T47D (cell line): ENCODE measurements at places on chromosomes 6 and 20.

- no peak for DNase-seq
Measured at GRCh38 chr6:74577619-74578018, 628.2 kb downstream of the COL12A1 start.

GRCh38 chr6:138440758-138441357 lies 36.8 kb downstream of the HEBP2 start:
- DNase-seq: no peak

DNA sequence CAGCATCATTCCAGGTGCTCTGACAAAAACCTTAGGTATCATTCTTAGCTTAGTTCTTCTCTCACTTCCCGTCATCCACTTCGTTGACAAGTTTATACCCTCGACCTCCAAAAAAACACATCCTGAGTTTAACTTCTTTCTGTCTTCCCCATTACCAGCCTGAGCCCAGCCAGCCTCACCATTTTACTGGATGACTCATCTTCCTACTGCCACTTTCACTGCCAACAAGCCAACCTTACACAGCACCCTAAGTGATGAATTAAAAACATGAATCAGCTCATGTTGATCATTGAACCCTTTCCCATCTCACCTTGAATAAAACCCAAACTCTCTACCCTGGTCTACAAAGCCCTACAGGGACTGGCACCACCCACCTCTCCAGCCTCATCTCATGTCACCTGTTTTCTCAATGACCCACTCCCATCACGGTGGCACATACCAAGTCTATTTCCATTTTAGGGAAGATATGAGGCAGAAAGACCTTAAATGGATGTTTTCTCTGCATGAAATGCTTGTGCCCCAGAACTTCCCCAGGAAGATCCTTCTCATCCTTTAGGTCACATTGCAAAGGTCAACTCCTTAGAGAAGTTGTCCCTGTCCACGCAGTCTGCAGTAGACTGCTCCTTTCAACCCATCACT lies 9.9 kb upstream of the UST start:
- DNase-seq: no peak

- DNase-seq: no peak
Measured at GRCh38 chr6:158725704-158726103, 75.8 kb downstream of the SYTL3 start.

- DNase-seq: no peak
Measured at GRCh38 chr6:72080260-72080941, 194.1 kb downstream of the RIMS1 start.

GRCh38 chr6:142444881-142445301 lies 143.1 kb downstream of the ADGRG6 start:
- DNase-seq: no peak

- no peak for DNase-seq
Measured at GRCh38 chr6:157503018-157503747, 122.2 kb downstream of the ZDHHC14 start.

GRCh38 chr6:41374618-41375590 lies 39.5 kb downstream of the NCR2 start:
- DNase-seq: no peak

DNA sequence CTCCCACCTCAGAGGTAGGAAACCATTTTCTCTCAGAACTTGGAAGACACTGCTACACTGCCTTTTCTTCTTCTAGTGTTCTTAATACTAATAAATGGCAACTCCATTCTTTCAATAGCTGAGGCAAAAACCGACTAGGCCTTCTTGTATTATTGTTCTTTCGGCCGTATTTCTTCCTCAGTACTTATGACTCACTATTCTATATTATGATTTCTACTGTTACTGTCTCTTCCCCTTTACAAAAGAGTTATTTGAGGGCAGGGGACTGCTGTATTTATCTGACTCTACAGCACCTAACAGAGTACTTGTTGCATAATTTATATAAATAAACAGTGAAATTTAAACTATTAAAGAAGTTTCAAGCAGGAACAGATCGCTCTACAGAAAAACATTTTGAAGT lies 3.1 kb downstream of the DNAAF9 start:
- no peak for DNase-seq

GRCh38 chr20:2253256-2253655 lies 42.5 kb upstream of the TGM3 start:
- DNase-seq: no peak

- DNase-seq: peak; percentile 14
Measured at GRCh38 chr6:13049666-13050254, 278.6 kb downstream of the TBC1D7 start.

- DNase-seq: no peak
Measured at GRCh38 chr6:12335131-12335527, 45.0 kb downstream of the EDN1 start.

- DNase-seq: peak; percentile 88
Measured at GRCh38 chr20:33561692-33562601, 72.1 kb downstream of the CBFA2T2 start.

- DNase-seq: no peak
Measured at GRCh38 chr6:2810092-2810671, 31.5 kb downstream of the SERPINB1 start.

DNA sequence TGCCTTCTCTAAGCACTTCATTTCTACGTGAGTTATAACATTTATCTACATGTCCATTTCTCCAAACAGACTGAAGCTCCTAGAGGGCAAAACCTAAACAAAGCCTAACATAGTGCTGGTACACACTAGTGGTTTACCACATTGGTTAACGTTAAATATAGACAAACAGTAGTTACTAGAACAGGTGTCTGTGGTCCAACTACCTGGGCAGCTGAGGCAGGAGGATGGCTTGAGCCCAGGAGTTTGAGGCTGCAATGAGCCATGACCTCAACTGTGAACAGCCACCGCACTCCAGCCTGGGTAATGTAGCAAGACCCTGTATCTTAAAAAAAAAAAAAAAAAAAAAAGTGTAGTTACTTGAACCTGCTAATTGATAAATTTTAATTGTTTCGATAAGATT lies 26.5 kb downstream of the PTPRK start:
- peak; percentile 22 for DNase-seq

DNA sequence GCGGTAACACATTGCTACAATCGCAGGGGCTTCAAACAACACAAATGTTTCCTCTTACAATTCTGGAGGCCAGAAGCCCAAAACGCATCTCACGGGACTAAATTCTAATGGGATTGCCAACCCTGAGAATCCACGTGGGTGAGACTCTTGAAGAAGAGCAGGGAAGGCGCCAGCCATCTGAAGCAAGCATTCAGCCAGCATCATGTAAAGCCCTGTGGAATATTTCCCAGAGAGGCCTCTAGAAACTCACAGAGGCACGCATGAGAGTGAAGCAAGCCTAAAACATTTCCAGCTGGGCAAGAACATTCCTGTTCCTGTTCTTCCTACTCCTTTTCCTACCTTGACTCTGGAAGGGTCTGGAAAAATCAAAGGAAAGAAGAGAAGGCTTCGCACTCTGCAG lies 19.6 kb upstream of the FNDC1 start:
- no peak for DNase-seq

DNA sequence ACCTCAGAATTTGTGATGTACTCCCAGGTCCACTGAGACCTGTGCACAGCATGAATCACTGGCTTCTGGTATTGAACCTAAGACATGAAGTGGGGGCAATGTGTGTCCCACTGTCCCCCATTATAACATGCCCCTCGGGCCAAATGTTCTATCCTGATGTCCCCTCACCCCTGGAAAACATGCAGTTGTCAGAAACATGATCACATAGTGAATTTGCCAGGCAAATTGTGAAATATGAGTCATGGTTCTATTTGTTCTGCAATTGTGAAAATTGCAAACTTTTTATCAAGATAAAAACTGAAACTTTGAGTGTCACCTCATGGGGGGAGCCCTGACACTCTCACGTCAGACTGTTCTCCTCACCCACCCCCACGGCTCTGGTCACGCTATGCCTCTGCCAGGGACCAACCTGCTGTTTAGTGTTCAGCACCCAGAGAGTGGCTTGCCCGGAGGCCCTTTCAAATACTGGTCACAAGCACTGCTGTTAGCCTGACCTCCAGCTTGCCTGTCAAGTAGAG lies 305.3 kb downstream of the CLIC5 start:
- DNase-seq: peak; percentile 45

- no peak for DNase-seq
Measured at GRCh38 chr6:169223006-169223405, 30.6 kb downstream of the THBS2 start.

- DNase-seq: peak; percentile 18
Measured at GRCh38 chr6:152206072-152206818, 398.8 kb downstream of the ESR1 start.

DNA sequence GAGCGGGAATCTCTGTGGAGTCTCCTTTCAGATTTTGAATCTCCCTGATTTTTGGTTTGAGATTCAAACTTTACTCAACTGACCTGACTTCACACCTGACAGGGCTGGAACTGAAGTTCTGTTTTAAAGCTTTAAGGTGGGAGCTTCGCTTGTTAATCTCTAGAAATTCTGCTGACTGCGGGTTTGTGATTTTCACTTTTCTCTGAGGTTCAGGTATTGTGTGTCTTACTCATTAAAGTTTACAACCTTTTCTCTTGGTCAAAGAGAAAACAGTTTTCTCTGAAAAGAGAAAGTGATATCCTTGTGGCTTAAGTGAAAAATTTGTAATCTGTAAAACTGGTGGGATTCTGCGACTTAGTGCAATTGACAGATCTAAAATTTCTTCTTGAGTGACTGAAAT lies 20.7 kb upstream of the IGF2R start:
- DNase-seq: no peak

- no peak for DNase-seq
Measured at GRCh38 chr6:14292119-14292518, 174.5 kb downstream of the CD83 start.

- no peak for DNase-seq
Measured at GRCh38 chr6:125255201-125255600, 46.6 kb downstream of the HDDC2 start.

DNA sequence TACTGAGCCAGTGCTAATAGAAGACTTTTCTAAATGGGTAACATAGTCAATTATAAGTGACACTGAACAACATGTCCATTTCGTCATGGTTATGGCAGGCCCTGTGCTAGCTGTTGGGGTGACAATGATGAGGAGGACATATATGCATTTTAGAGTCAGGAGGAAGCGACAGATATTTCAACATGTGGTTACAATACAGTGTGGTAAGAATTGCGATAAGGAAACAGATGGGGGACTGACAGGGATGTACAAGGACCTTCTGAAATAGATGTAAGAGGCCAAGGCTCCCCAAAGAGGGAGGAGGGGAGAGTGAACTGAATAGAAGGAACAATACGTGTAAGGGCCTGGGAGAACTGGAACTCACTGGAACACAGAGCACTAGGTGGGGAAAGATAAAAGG lies 11.7 kb downstream of the MMP24 start:
- no peak for DNase-seq

GRCh38 chr20:58570204-58570859 lies 55.1 kb upstream of the APCDD1L start:
- DNase-seq: no peak

GRCh38 chr20:8667306-8667705 lies 401.6 kb upstream of the PLCB4 start:
- no peak for DNase-seq

GRCh38 chr6:155050311-155050710 lies 55.2 kb downstream of the TIAM2 start:
- DNase-seq: no peak

DNA sequence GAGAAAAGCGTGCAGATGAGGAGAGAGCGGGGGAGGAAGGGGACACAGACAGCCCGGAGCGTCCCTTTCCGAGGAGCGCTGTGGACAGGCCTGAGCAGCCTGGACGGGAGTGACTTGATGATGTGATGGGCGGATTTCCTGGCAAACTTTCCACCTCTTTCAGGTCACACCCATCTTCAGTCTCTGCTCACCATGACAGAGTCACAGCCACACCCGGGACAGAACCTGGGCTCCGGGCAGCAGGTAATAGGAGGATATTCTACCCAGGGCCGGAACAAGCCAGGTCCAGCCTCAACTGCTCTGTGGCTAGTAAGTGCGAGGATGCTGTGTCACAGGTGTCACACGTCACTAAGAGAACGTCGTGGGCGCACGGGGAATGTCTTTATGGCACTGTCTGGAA lies 84.3 kb downstream of the THBS2 start:
- DNase-seq: no peak

GRCh38 chr6:46412662-46413061 lies 78.6 kb downstream of the RCAN2 start:
- no peak for DNase-seq

DNA sequence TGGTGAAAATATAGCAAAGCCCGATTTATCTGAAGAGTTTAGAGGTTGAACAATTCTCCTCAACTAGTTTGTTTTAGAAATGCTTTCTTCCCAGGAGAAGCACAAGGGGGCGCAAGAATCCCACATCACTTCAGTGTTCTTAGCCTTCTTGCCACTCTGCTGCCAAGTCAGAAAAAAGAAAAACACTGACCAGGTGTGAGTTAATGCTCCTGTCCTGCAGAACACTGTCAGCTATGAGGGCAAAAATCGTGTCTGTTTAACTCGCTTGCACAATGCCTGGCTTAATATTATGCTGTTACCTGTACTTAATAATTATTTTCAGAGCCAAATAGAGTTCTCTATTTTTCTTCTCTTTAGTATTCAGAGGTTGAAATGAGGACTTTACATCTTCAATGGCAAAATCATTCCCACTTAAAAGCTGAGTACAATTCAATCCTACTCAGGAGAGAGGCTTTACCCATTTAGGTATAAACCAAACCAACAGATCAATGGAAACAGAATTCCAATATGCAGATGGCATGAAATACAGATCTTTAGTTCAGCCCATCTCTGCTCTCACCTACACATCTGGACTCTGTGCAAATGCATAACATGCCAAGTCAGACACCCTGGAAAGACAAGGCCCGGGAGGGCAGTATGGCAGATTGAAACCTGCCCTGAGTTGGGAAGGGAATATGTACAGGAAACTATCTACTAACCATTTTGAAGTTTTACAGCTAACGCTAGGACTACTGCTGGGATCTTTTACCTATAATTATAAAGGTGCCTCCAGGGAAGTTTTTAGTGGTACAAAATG lies 71.4 kb upstream of the TULP1 start:
- peak; percentile 82 for DNase-seq

DNA sequence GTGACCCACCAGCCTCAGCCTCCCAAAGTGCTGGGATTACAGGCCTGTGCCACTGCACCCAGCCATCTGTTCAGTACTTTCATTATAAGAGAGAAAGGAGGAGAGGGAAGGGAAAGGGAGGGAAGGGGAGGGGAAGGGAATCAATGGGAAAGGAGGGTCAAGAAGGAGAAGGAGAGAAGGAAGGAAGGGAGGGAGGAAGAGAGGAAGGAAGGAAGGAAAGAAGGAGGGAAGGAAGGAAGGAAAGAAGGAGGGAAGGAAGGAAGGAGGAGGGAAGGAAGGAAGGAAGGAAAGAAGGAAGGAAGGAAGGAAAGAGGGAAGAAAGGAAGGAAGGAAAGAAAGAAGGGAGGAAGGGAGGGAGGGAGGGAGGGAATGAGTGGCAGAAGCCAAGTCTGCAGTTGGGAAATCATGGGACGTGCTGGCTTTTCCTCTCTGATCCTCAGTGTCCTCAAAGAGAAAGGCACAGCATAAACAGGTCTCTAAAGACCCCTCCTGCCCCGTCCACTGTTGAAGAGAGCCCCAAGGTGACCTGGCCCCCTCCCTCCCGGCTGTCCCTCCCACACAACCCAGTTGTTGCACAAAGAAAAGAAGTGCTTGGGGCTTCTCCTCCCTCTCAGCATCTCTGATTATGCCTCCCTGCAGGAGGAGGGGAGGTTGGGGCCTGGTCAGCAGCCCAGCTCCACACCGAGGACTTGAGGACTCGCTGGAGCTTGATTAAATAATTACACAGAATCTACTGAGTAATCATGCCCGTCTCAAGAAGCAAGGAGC lies 69.1 kb upstream of the TOP1 start:
- DNase-seq: no peak
